ENCODE measurements at places on chromosomes 4 and X.

GRCh38 chr4:148704291-148704690, 262.1 kb upstream of the NR3C2 start:
- no peak for DNase-seq

DNA sequence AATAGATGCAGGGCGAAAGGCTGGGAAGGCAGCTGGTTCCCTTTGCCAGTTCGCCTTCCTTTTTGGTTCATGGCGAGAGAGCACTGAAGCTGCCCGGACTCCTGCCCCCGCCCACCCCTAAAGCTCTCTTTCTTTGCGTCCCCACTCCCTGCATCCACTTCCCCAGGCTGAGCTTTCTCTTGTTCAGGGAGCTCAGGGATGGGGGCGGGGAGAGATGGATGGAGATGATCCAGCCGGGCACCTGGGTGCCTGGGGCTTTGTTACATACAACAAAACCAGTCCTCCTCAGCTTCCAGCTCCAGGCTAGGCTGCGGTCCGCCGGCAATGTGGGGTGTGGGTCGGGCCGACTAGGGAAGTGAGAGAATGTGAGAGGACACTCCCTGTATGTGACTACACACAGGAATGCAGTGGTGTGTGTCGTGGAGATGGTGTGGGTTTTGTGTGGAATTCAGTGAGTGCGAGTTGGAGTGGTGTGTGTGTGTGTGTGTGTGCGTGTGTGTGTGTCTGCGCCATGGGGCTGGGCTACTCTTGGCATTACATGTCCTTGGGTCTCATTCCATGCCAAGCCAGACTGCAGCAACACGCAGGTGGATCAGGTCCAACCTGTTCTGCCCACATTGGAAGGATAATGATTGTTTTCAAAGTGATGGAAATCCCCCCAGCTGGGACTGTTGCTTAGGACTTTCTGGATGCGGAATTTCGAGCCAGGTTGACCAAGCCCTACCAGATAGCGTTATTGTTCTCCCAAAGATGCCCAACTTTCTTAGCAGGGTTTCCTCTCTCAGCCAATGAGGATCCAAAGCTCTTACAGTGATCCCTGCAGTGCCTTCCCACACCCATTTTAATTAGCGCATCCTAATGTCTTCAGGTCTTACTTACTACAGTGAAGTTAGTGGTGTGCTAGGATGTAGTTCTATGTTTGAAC, 149.4 kb upstream of the CHRDL1 start:
- DNase-seq: no peak

DNA sequence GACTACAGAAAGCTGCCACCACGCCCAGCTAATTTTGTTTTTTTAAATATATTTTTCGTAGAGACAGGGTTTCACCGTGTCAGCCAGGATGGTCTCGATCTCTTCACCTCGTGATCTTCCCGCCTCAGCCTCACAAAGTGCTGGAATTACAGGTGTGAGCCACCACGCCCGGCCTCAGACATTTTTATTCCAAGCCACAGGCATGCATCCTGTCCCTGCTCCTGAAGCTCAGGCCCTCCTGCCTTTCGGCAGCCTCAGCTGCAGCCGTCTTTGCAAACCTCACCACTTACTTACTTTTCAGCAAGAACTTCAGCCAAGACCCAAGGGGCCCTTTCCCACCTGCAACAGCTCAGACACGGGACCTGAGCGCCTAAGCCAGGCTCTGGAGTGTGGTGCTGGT, 26.0 kb downstream of the FAM53A start:
- no peak for DNase-seq

DNA sequence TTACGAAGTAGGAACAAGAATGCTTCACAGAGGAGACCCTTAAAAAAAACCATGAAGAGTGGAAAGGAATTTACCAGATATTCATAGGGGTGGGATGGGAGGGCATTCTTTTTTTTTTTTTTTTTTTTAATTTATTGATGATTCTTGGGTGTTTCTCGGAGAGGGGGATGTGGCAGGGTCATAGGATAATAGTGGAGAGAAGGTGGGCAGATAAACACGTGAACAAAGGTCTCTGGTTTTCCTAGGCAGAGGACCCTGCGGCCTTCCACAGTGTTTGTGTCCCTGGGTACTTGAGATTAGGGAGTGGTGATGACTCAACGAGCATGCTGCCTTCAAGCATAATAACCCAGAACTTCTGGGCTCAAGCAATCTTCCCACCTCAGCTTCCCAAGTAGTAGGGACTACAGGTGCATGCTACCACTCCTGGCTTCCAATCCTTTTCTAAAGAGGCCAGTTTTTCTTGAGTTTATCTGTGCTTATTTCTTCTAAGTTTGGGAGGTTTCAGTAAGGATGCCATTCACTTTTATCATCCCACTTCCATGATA, 65.9 kb upstream of the OGT start:
- DNase-seq: no peak

GRCh38 chrX:109760209-109760921, 27.3 kb upstream of the ACSL4 start:
- no peak for DNase-seq

DNA sequence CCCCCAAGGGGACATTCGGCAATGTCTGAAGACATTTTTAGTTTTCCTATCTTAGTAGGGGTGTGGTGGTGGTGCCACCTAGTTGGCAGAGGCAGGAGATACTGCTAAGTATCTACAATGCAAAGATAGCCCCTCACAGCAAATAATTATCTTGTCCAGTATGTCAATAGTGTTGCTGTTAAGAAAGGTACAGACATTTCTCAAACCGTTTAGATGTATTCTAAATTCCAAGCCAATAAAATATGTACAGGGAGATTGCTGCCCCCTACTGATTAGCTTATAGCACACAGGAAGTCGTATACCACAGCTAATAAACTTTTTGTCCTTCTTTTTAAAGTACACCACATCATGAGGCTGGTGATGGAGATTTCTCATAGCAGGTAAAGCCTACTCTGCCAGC, 260.5 kb downstream of the TMA16 start:
- DNase-seq: no peak

- DNase-seq: no peak
These were observed 17.2 kb upstream of the HOPX start for GRCh38 chr4:56698329-56698728.

DNA sequence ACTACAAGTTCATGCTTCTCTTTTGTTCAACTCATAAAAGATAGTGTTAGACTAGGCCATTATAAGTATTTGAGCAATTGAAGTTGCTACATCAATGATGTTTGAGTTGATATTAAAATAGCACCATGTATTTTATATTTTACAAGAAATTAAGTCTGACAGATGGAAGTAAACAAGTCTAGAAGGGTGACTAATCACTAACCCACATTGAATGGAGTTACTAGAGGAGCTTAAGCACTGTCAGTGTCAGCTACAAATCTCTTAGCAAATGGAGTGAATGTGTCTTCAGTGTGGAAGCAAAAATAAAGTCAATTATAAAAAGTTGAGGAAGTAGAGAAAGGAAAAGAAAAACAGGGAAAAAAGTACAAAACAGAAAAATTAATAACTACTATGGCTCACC, 592.5 kb downstream of the PCDH18 start:
- DNase-seq: no peak

DNA sequence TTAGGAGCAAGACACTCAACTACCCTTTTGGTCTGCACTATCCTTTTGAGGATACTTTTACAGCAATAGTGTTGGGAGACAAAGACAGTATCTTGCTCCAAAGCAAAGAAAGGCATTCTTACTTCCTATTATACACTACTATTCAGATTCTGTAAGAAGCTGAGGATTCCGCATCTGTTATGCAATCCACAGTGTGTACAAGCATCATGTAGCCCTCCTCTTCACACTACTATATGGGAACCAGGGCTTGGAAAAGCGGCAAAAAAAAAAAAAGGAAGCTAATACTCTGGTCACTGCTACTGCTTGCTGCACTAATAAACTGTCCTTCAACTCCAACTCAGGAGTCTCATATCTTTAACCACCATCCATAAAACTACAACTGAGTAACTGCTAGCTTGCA, 59.1 kb downstream of the FBXW7 start:
- DNase-seq: no peak

DNA sequence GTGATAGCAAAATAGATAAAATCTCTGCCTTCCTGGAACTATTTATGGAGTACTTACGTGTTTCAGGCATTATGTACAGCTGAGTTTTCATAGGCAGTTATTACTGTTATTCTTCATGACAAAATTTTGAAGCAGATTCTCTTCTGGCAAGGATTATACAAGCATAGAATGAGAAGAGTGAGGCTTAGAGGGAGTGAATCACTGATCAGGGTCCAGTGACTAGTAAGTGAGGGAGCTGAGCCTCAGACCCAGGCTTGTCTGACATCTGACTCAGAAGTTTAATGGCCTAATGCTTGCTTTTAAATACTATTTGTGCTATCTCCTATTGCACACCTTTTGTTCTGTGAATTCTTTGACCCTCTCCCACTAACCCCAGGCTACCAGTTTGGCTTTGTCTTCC, 110.6 kb downstream of the DTHD1 start:
- no peak for DNase-seq

DNA sequence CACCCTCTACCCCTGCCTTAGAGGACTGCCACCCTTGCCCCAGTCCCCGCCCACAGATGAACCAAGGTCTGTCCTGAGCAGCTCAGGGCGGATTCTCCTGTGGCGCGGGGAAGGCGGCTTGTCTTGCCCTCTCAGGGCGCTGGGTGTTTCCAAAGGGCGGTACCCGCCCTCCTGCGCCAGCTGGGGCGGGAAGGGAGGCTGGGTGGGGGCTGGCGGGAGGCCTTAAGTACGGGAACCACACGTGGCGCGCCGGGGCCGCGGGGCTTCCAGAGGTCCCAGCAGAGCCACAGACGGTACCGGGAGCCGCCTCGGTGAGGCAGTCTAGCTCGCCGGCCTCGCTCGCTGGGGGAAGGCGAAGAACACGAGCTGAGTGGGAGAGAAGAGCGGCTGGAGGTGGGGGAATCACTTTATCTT, 361.1 kb downstream of the MID1IP1 start:
- DNase-seq: no peak

DNA sequence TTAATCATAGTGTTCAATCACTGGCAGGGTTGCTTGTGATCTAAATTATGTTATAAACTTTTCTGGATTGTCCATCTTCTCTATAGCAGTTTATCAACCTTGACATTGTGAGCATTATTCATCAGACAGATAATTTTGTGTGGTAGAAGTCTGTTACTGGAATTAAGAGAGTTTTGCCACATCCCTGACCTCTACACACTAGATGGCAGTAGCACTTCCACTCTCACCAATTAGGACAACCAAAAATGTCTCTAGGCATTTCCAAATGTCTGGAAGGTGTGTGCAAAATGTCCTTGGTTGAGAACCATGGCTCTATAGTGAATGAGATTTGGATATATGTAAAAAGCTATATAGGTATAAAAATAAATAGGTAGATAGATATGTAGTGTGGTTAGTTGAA, 324.1 kb upstream of the FAM47C start:
- no peak for DNase-seq

DNA sequence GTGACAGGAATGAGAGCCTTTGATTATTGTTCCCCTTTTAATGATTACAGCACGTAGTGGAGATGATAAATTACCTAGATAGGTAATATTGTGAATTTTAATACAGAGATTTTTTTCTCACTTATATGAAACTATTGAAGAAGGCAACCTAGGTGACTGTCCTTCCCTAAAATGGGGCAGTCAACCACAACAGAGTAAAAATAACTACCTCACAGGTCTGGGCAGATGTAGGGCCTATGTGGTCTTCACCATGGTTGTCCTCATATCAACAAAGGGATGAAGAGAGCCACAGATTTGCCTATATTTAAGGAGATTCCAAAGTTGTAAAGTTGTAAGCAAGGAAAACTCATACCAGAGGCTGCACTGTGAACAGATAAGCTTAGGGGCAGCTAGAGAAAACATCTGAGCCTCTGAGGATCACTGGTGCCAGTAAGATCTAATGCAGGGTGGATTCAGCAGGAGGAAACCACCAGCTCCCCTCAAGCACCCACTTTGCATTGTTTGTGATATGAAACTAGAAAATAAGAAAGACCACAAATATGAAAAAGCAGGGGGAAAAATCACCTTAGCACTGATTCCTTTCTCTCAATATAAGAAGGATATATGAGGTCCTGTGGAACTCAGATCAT, 547.9 kb upstream of the GALNTL6 start:
- no peak for DNase-seq

GRCh38 chr4:144715230-144715629, 69.3 kb downstream of the HHIP start:
- DNase-seq: no peak

DNA sequence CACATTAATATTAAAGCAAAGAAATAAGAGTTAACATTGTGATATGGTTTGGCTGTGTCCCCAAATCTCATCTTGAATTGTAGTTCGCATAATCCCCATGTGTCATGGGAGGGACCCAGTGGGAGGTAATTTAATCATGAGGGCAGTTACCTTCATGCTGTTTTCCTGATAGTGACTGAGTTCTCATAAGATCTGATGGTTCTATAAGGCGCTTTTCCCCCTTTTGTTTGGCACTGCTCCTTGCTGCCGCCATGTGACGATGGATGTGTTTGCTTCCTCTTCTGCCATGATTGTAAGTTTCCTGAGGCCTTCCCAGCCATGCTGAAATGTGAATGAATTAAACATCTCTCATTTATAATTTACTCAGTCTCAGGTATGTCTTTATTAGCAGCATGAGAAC, 153.8 kb upstream of the GALNT7 start:
- no peak for DNase-seq

DNA sequence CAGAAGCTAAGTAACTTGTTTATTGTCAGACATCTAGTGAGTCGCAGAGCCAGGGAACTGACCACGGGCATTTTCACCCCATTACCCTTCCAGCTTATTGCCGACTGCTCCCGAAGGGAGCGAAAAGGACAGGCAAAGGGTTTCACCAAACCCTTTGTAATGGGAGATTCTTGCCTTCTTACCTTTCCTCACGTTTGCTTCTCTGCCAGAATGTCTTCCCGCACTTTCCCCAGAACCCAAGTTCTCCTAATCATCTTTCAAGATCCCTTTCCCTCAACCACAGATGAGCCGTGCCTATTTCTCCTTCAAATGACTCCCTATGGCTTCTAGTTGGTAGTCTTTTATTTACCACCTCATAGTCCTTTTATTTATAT, 520 bp upstream of the SRP72 start:
- DNase-seq: no peak

- no peak for DNase-seq
These were observed 2.3 kb downstream of the ODAM start for GRCh38 chr4:70197842-70198241.

- no peak for DNase-seq
These were observed 187.3 kb downstream of the ANAPC10 start for GRCh38 chr4:144910723-144911122.

DNA sequence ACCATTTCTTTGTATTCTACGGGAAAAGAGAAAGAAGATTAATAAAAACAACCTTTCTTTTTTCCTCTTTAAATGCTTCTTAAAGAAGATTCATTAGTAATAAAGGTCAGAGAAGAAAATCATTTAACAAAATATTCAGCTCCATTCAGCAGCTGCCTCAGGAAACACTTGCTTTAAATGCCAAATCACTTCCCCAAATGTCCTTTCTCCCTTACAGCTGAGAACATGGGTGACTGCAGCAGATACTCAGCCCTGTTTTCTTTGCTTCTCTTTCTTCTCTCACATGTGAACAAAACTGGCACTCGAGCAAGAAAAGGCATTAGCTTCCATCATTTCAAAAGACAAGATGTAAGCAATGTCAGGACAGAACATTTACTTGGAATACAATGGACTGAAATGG, 120.2 kb downstream of the INPP4B start:
- DNase-seq: no peak

- DNase-seq: no peak
These were observed 345.9 kb downstream of the SLC7A11 start for GRCh38 chr4:137896221-137896737.
